Karpas-422 (cell line): ENCODE measurements at places on chromosomes 3 and 15. TPM values are rescaled to one million over a fixed set of nuclear protein-coding genes. Genes with fewer than 3 reads are reported as not detected.
A peak's percentile ranks its signal among the peaks of the same experiment; 100 is the strongest.

DNA sequence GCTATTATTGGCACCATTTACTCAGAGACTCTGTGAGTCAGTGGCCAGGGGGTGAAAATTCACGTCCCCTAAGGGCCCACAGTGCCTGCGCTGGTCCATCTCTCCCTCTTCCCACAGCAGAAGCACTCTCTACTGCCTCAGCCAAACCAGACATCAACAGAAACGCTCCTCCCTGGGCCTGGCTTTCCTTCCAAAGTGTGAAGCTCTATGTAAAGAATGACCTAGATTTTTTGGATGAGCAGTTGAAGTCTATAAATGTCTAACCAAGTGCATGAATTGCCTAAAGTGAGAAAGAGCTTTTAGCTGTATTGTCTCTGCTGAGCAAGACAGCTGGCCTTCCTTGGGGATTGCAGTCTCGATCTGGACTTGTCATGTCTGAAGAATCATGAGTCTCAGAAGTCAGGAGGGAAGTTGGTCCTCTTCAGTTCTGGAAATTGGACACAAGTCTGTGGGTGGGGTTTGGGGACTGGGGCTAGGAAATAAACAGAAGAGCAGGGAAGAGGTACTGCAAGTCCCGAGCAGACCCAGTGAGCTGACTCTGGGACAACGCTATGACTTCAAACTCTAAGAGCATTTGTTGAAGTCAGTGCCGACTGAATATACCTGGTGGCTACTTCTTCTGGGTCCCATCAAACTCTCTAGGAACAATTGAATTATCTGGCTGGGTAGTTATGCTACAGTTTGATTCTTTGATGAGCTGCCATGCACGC, 29.0 kb downstream of the RASGRP1 start:
- no peaks in the 10 kb centered on the region for H3K27me3 ChIP-seq
- peaks cover 34% of the 10 kb centered on the region for H3K4me1 ChIP-seq
- H3K36me3 ChIP-seq, result 0 out of 2 replicates have a peak, but pooled peaks cover 9% of the 10 kb centered on the region
- no peak for DNase-seq
- H3K4me3 ChIP-seq, result no peak overlapping the region

Gene DOCK3
- total RNA-seq, result 0.04 TPM in 2 replicates

DNA sequence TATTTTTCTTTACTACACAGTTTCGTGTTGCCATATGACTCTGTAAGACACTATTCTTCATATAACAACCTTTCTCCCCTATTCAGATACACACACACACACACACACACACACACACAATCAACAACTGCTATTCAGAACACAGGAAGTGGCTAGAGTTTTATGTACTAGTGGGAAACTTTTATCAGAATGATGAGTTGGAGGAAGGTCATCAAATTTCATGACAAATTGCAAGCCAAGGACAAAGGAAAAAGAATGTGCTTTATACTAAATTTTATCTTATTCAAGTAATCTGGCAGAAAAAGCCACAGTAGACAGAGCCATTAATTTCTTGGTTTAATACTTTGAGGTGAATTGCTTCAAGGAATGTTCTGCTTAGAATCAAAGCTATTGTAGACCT, 899.8 kb downstream of the ROBO2 start:
- no peak overlapping the region for H3K27ac ChIP-seq
- H3K4me3 ChIP-seq, result no peak overlapping the region
- H3K4me1 ChIP-seq, result no peaks in the 10 kb centered on the region
- H3K36me3 ChIP-seq, result peaks cover 6% of the 10 kb centered on the region; the same call in 1 of the 2 replicates
- no peaks in the 10 kb centered on the region for H3K27me3 ChIP-seq

- no peaks in the 10 kb centered on the region for H3K27me3 ChIP-seq
- 0 out of 2 replicates have a peak, but pooled peaks cover 15% of the 10 kb centered on the region for H3K36me3 ChIP-seq
- H3K4me3 ChIP-seq, result no peak overlapping the region
- peak overlapping the region; percentile 45 for H3K27ac ChIP-seq
Measured at GRCh38 chr3:71528816-71529215, 54.7 kb downstream of the FOXP1 start.

Gene NKIRAS1
- total RNA-seq, result 0.97 and 3.5 TPM in 2 replicates

DNA sequence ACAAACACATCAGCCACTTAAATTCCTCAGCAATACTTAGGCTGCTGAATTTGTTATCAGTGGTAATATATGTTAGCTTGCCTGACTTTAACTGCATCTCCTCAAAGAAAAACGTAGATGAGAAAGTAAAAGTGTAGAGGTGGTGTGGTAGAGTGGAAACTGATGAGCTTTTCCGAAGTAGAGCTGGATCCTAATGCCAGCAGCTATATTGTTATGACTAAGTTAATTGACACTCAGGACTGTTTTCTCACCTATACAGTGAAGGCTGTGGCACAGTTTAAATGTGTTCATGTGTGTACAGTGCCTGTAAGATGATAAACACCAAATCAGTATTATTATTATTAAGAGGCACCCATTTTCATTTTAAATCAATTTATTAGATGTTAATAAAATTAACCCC, 174.9 kb downstream of the TNIK start:
- H3K4me3 ChIP-seq, result no peak overlapping the region
- no peaks in the 10 kb centered on the region for H3K4me1 ChIP-seq
- no peaks in the 10 kb centered on the region for H3K27me3 ChIP-seq
- no peaks in the 10 kb centered on the region for H3K36me3 ChIP-seq
- no peak overlapping the region for H3K27ac ChIP-seq

DNA sequence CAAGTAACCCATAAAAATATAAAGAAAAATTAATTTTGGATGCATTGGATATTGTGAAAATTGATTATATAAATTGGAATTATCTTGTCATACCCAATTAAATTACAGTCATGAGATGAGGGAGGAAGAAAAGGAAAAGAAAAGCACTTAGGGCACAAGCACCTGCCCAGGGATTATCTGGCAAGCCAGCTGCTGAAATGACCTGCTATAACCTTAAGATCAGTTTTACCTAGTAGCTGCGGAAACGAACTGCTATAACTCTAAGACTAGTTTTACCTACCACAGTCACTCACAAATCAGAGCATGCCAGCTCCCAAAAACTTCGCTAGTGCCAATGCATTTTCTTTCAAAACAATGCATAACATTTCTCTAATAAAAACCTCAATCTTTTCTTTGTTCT, 26.2 kb downstream of the LRRFIP2 start:
- H3K27me3 ChIP-seq, result no peaks in the 10 kb centered on the region
- no peak overlapping the region for H3K27ac ChIP-seq
- peaks cover 15% of the 10 kb centered on the region for H3K36me3 ChIP-seq

Gene BUB1B
- total RNA-seq, result 58.2 and 60.1 TPM in 2 replicates

GRCh38 chr3:161372321-161373260, 1.3 kb upstream of the SPTSSB start:
- no peaks in the 10 kb centered on the region for H3K36me3 ChIP-seq
- H3K27me3 ChIP-seq, result no peaks in the 10 kb centered on the region
- no peak overlapping the region for H3K4me3 ChIP-seq
- no peak overlapping the region for H3K27ac ChIP-seq
- H3K4me1 ChIP-seq, result no peaks in the 10 kb centered on the region

Gene PFKFB4
- total RNA-seq, result 55.2 and 89.6 TPM in 2 replicates

DNA sequence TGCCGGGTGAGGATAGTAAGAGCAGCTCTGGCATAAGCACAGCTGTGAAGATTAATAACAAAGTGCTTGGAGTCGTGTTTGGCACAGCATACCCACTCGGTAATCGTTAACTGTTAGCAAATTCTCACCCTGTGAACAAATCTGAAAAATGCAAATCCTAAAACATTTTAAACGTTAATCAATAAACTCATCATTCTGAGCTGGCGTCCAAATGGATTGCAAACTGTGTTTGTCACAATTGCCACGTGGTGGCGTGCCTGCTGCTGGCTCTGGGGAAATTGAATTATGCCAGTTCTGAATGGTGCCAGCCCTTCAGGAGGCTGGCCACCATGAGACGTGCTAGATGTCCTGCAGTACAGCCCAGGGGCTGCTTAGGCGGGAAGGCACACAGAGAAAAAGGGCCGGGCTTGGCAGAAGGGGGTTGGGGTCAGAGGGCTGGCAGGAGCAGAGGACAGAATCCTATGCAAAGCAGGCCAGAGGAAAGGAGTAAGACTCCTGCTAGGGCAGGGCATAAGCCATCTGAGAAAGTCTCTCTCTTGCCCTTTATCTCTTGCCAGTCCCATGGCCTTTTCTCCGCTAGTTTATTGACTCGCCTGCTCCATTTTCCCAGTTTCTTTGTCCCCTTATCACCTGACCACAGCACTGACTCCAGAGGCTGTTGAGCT, 22.1 kb upstream of the POLG start:
- H3K4me3 ChIP-seq, result no peak overlapping the region
- H3K4me1 ChIP-seq, result peaks cover 7% of the 10 kb centered on the region
- peak; percentile 67 for DNase-seq
- no peak overlapping the region for H3K27ac ChIP-seq
- no peaks in the 10 kb centered on the region for H3K36me3 ChIP-seq
- no peaks in the 10 kb centered on the region for H3K27me3 ChIP-seq

DNA sequence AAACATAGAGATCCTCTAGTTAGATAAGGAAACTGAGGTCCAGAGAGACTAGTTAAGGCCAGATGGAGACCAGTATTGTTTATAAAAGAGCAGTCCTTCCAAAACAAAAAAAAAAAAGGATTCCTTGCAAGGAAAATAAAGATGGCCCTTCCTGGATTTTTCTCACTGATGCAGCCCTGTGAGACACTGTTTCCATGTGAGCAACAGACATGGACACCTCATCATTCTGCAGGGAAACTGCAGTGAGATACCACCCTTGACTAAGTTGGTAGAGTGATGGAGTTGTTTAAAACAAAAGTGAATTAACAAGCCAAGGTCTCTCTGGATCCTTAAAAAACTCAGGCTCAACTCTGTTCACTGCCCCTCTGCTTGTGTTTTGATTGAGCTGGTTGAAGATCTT, 65.6 kb upstream of the MYZAP start:
- H3K36me3 ChIP-seq, result no peaks in the 10 kb centered on the region
- H3K27ac ChIP-seq, result no peak overlapping the region
- H3K4me3 ChIP-seq, result no peak overlapping the region
- DNase-seq, result no peak
- no peaks in the 10 kb centered on the region for H3K27me3 ChIP-seq
- H3K4me1 ChIP-seq, result peaks cover 3% of the 10 kb centered on the region; the same call in 1 of the 2 replicates

GRCh38 chr3:154121701-154122551, 736 bp downstream of the ARHGEF26 start:
- no peak for DNase-seq
- no peaks in the 10 kb centered on the region for H3K36me3 ChIP-seq
- H3K27ac ChIP-seq, result no peak overlapping the region
- no peaks in the 10 kb centered on the region for H3K4me1 ChIP-seq

DNA sequence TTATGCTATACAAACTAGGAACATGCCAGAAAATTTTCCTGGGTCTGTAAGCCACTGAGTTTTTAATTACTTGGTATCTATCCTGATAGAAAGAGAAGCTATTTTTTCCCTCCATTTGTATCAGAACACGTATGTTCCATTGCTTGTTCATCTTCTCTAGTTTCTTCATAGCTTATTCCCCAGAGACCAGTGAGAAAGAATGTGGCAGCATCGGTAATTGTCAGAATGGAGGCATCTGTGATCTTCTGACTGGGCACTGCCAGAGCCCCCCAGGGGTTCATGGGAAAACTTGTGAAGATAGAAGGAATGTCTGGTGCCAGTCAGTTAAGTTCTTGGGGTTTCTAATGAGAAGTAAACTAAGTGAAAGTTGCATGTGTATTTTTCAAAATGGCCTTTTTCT, 720.2 kb upstream of the GOLIM4 start:
- no peak for DNase-seq
- no peaks in the 10 kb centered on the region for H3K4me1 ChIP-seq
- H3K36me3 ChIP-seq, result no peaks in the 10 kb centered on the region

GRCh38 chr3:141341536-141341935, 26.8 kb upstream of the ZBTB38 start:
- H3K27ac ChIP-seq, result no peak overlapping the region
- peaks cover 11% of the 10 kb centered on the region for H3K4me1 ChIP-seq
- H3K27me3 ChIP-seq, result no peaks in the 10 kb centered on the region
- H3K36me3 ChIP-seq, result no peaks in the 10 kb centered on the region
- no peak for DNase-seq

GRCh38 chr15:56468401-56468800, 3.5 kb upstream of the MNS1 start:
- no peaks in the 10 kb centered on the region for H3K27me3 ChIP-seq
- peaks cover 39% of the 10 kb centered on the region for H3K4me1 ChIP-seq
- H3K36me3 ChIP-seq, result no peaks in the 10 kb centered on the region
- DNase-seq, result peak; percentile 78

- peaks cover 57% of the 10 kb centered on the region for H3K36me3 ChIP-seq
- H3K27me3 ChIP-seq, result no peaks in the 10 kb centered on the region
- no peak overlapping the region for H3K4me3 ChIP-seq
- no peak for DNase-seq
Measured at GRCh38 chr3:31577232-31577631, 44.5 kb downstream of the STT3B start.

Gene CNOT10
- total RNA-seq, result 43.1 and 62.7 TPM in 2 replicates

- peaks cover 26% of the 10 kb centered on the region for H3K4me1 ChIP-seq
- H3K27me3 ChIP-seq, result no peaks in the 10 kb centered on the region
- H3K27ac ChIP-seq, result no peak overlapping the region
- H3K36me3 ChIP-seq, result no peaks in the 10 kb centered on the region
Measured at GRCh38 chr3:61807865-61808276, 246.5 kb downstream of the PTPRG start.

GRCh38 chr3:107739227-107739626, 216.5 kb downstream of the BBX start:
- peaks cover 4% of the 10 kb centered on the region; the same call in 1 of the 2 replicates for H3K36me3 ChIP-seq
- H3K4me1 ChIP-seq, result peaks cover 39% of the 10 kb centered on the region

GRCh38 chr3:152295344-152295743, 26.6 kb downstream of the MBNL1 start:
- peak overlapping the region; percentile 56 for H3K27ac ChIP-seq
- no peaks in the 10 kb centered on the region for H3K27me3 ChIP-seq
- no peak for DNase-seq
- H3K4me1 ChIP-seq, result peaks cover 90% of the 10 kb centered on the region
- peaks cover 8% of the 10 kb centered on the region; the same call in 1 of the 2 replicates for H3K36me3 ChIP-seq

DNA sequence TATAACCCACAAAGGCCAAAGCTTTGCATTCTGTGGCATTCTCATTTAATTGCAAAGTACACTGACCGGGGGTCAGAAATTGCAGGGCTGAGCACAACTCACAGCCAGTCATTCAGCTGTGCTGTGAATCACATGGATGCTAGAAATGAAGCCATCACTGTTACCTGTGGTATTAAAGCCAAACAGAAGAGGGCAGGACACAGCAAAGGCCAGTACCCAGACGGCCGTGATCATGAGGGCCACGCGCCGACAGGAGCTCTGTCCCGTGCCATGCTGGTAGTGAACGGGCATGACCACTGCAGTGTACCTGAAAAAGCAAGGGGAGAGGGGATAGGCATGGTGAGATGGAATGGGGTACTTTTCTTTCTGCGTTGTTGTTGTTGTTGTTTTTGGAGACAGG, 31.6 kb downstream of the DRD3 start:
- peaks cover 7% of the 10 kb centered on the region; the same call in 1 of the 2 replicates for H3K4me1 ChIP-seq
- no peaks in the 10 kb centered on the region for H3K27me3 ChIP-seq
- no peak for DNase-seq
- no peaks in the 10 kb centered on the region for H3K36me3 ChIP-seq
- no peak overlapping the region for H3K4me3 ChIP-seq

Gene HPS3
- 38.5 and 62.5 TPM in 2 replicates for total RNA-seq
